ENCODE measurements at places on chromosomes 1 and 21. TPM values are rescaled to one million over a fixed set of nuclear protein-coding genes. Genes with fewer than 3 reads are reported as not detected.

GRCh38 chr1:236982380-236982779 is 21.9 kb downstream of the MT1HL1 start:
- H3K4me3 ChIP-seq: no peak overlapping the region
- H3K4me1 ChIP-seq: no peaks in the 10 kb centered on the region
- H3K27me3 ChIP-seq: no peaks in the 10 kb centered on the region
- no peak for DNase-seq

LCE2A gene
- not detected for total RNA-seq

- H3K27me3 ChIP-seq: no peaks in the 10 kb centered on the region
- no peak overlapping the region for H3K4me3 ChIP-seq
- no peak overlapping the region for H3K27ac ChIP-seq
- no peaks in the 10 kb centered on the region for H3K4me1 ChIP-seq
- no peak for DNase-seq
- H3K36me3 ChIP-seq: no peaks in the 10 kb centered on the region
Observed at GRCh38 chr1:96741335-96741734, 19.8 kb downstream of the PTBP2 start.

- no peaks in the 10 kb centered on the region for H3K36me3 ChIP-seq
- H3K27me3 ChIP-seq: no peaks in the 10 kb centered on the region
- no peak overlapping the region for H3K4me3 ChIP-seq
- DNase-seq: no peak
Observed at GRCh38 chr1:223008808-223009207, 134.2 kb downstream of the TLR5 start.

NCDN gene
- total RNA-seq: 33.9 TPM

DNA sequence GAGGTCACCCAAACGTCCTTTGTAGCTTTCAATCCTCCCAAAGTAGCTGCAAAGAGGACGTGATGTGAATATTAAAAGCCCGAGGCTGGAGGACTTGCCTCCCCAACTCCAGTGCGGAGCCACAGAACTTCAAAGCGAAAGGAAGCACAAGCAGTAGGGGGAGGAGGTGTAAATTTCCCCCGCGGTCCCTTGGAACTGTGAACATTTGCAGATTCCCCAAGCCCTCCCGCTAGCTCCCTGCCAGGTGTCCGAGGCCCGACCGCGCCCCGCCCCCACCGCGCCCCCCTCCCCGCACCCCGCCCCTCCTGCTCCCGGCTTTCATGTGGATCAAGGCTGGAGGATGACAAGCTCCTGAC is 41.5 kb upstream of the HAO2 start:
- H3K27me3 ChIP-seq: no peaks in the 10 kb centered on the region
- no peaks in the 10 kb centered on the region for H3K36me3 ChIP-seq
- no peak overlapping the region for H3K27ac ChIP-seq

GRCh38 chr1:234014208-234014607 is 109.7 kb downstream of the SLC35F3 start:
- DNase-seq: no peak
- no peaks in the 10 kb centered on the region for H3K4me1 ChIP-seq
- no peak overlapping the region for H3K27ac ChIP-seq
- H3K36me3 ChIP-seq: no peaks in the 10 kb centered on the region
- no peaks in the 10 kb centered on the region for H3K27me3 ChIP-seq

GRCh38 chr1:162599451-162599850 is 32.8 kb upstream of the DDR2 start:
- H3K4me1 ChIP-seq: peaks cover 11% of the 10 kb centered on the region
- H3K27me3 ChIP-seq: no peaks in the 10 kb centered on the region

GRCh38 chr1:204448344-204448964 is 36.8 kb upstream of the PPP1R15B start:
- H3K27ac ChIP-seq: no peak overlapping the region
- no peaks in the 10 kb centered on the region for H3K36me3 ChIP-seq
- H3K4me1 ChIP-seq: peaks cover 14% of the 10 kb centered on the region
- H3K4me3 ChIP-seq: no peak overlapping the region
- H3K27me3 ChIP-seq: no peaks in the 10 kb centered on the region

GJA9 gene
- total RNA-seq: 0.19 TPM

S100A7 gene
- not detected for total RNA-seq

C8A gene
- total RNA-seq: not detected

TRIM62 gene
- 6.2 TPM for total RNA-seq

DNA sequence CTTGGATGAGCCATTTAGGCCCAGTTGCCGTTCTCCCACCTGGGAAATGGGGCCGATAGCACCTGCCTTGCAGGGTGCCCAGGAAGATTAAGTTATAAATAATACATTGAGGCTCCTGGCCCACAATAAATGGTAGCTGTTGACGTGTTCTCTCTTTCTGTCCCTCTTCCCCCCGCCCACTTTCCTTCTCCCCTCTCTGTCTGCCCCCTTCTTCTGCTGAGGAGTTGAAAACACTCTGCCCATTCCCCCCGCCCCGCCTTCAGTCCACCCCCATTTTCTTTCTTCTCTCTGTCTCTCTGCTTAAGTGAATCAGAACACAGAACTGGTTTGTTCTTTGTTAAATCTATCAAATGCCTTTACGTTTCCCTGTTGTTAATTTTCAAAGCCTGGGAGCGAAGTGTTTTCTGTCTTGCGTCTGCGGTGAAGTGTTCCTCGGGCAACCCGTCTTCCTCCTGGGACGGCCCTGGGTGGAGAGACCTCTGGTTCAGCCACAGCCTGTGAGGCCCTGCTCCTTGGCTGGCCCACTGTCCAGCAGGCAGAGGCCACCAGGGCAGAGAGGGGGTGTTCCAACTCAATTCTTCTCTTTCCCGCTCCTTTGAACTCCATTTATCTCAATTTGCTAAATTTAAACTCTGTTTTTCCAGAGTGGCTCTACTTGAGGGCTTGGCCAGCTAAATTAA is 29.3 kb upstream of the SELENON start:
- H3K4me3 ChIP-seq: no peak overlapping the region
- H3K27ac ChIP-seq: no peak overlapping the region
- H3K27me3 ChIP-seq: no peaks in the 10 kb centered on the region
- H3K4me1 ChIP-seq: peaks cover 24% of the 10 kb centered on the region
- no peak for DNase-seq

DNA sequence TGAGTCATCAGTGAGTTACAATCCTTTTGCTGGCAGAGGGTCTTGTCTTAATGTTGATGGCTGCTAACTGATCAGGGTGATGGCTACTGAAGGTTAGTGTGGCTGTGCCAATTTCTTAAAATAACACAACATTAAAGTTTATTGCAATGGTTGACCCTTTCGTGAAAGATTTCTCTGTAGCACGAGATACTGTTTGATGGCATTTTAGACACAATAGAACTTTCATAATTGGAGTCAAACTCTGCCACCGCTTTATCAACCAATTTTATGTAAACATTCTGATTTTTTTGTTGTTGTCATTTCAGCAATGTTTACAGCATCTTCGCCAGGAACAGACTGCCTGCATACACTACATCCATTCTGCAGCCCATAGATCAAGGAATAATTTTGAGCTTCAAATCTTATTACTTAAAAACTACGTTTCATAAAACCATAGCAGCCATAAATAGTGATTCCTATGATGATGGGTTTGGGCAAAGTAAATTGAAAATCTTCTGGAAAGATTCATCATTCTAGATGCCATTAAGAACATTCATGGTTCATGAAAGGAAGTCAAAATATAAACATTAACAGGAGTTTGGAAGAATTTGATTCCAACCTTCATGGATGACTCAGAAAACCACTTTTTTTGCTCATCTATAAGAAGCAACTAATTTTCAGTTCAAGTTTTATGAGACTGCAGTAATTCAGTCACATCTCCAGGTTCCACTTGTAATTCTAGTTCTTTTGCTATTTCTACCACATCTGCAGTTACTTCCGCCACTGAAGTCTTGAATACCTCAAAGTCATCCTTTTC is 85.9 kb downstream of the TYW3 start:
- no peak overlapping the region for H3K4me3 ChIP-seq
- no peak overlapping the region for H3K27ac ChIP-seq
- no peaks in the 10 kb centered on the region for H3K4me1 ChIP-seq
- DNase-seq: no peak

ACTL8 gene
- total RNA-seq: 12.6 TPM

DNA sequence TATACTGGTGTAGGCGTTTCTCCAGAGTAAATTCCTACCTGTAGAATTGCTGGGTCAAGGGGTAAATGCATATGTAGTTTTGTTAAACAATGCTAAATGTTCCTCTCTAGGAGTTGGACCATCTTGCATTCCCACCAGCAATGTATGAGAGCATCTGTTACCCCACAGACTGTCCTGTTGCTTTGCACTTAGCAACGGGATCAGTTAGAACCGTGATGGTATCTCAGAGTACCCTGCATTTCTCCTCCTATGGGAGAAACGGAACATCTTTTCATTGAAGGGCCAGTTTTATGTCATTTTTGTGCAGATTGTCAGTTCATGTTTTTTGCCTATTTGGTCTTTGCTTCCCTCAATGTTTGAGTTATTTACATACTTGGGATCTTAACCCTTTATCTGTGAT is 18.0 kb upstream of the RIPPLY3 start:
- no peaks in the 10 kb centered on the region for H3K4me1 ChIP-seq
- H3K36me3 ChIP-seq: no peaks in the 10 kb centered on the region
- H3K27ac ChIP-seq: no peak overlapping the region
- H3K27me3 ChIP-seq: no peaks in the 10 kb centered on the region
- H3K4me3 ChIP-seq: no peak overlapping the region
- DNase-seq: no peak

GRCh38 chr1:18004278-18004677 is 103.3 kb upstream of the IGSF21 start:
- no peak for DNase-seq
- no peak overlapping the region for H3K4me3 ChIP-seq
- no peaks in the 10 kb centered on the region for H3K27me3 ChIP-seq
- H3K36me3 ChIP-seq: no peaks in the 10 kb centered on the region
- no peaks in the 10 kb centered on the region for H3K4me1 ChIP-seq

MSH4 gene
- total RNA-seq: 5.5 TPM

DNA sequence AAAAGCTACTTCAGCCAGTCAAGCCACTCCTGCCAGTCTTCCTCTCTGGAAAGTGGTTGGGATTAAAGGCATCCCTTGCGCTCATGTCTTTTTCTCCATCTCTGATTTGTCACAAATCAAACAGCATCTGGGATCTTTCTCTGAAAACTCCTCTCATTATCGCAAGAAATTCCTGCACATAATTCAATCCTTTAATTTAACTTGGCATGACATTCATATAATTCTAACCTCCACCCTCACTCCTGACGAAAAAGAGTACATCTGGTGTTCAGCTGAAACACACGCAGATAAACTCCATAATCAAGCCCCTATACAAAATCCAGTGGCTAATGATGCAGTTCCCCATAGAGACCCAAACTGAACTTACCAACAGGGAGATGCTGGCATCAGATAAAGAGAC is 19.4 kb upstream of the SLC2A5 start:
- H3K27me3 ChIP-seq: no peaks in the 10 kb centered on the region
- DNase-seq: no peak
- no peaks in the 10 kb centered on the region for H3K36me3 ChIP-seq
- H3K4me1 ChIP-seq: no peaks in the 10 kb centered on the region
- H3K4me3 ChIP-seq: no peak overlapping the region

GRCh38 chr1:119948342-119949214 is 52.3 kb upstream of the ADAM30 start:
- H3K4me3 ChIP-seq: no peak overlapping the region
- H3K36me3 ChIP-seq: no peaks in the 10 kb centered on the region
- peak; percentile 92 for DNase-seq

DNA sequence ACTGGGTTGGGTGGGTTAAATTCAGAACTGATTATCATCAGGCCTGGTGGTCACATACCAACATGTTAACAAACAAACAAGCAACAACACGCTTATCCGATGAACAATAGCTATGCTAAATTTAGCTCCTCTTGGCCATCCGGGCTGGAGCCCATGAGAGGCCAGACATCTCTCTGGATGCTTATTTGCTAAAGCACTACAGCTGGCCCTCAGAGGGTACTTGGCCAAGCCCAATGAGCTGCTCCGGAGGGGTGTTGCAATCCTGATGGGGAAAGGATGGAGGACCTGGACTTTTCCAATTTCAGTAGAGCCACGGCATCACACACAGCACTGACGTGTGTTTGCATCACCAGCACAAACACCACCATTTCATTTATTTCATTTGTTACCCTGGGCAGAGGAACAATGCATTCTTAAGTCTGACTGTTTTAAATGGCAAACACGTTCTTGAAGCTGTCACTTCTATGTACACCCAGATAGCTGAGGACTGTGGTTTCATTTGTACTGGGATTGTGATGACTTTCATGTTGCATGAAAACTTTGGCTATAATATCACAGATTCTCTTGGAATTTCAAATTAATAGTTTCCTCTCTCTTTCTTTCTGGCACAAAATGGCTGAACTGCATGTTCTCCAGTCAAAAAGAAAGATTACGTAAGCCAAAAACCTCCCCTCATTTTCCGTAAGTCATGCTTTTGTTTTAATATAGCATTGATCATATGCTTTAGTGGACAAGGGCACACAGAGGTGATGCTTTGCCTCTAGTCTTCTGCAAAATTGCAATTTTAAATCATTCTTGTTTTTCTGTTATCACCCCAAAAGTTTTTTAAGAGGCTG is 359.8 kb upstream of the KAZN start:
- DNase-seq: peak; percentile 27
- no peaks in the 10 kb centered on the region for H3K27me3 ChIP-seq
- H3K36me3 ChIP-seq: no peaks in the 10 kb centered on the region
- H3K4me1 ChIP-seq: peaks cover 5% of the 10 kb centered on the region
- no peak overlapping the region for H3K4me3 ChIP-seq
- no peak overlapping the region for H3K27ac ChIP-seq

ZBED6 gene
- total RNA-seq: 24.8 TPM

GRCh38 chr1:25031601-25031965 is 101.5 kb upstream of the RUNX3 start:
- no peak overlapping the region for H3K27ac ChIP-seq
- DNase-seq: no peak
- no peaks in the 10 kb centered on the region for H3K4me1 ChIP-seq
- H3K27me3 ChIP-seq: no peaks in the 10 kb centered on the region
- no peaks in the 10 kb centered on the region for H3K36me3 ChIP-seq
- H3K4me3 ChIP-seq: no peak overlapping the region

DNA sequence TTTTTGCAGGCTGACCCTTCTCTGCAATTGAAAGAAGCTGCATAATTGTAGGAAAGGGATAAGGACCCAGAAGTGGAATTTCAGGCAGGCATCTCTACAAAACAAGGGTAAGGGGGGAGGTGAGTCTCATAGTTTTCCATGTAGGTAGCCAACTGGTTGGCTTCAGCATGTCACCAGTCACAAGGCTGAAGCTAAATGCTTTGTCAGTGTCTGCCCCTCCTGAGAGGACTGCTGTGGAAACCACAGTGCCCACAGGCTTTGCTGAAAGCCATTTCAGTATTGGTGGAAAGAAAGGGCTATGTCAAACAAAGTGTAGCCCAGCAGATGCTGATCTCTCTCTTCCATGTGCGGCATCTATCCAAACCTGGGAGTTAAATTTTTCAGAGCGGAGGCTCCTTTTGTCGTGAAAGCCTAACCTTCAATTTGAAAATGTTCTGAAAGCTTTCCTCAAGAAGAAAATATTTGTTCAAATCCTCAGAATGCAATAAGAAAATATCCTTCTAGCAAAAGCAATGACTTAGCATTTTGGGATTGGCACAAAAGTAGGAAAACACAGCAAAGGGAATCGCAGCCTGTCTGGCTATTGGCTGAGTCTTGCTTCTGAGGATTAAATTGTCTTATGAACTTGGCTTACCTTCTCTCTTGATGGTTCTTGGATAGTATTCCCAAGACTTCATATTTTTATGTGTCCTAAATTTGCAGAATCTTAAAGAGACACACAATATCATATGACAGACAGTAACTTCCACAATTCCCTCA is 591.7 kb downstream of the PLPP3 start:
- H3K4me3 ChIP-seq: no peak overlapping the region
- no peaks in the 10 kb centered on the region for H3K36me3 ChIP-seq
- peak overlapping the region; percentile 22 for H3K27ac ChIP-seq
- no peaks in the 10 kb centered on the region for H3K27me3 ChIP-seq
- H3K4me1 ChIP-seq: peaks cover 27% of the 10 kb centered on the region

RXFP4 gene
- 1.1 TPM for total RNA-seq
